Osteoblast (primary cell): ENCODE measurements at places on chromosomes 1 and 21. TPM values are rescaled to one million over a fixed set of nuclear protein-coding genes. Genes with fewer than 3 reads are reported as not detected.

The OR2T2 gene
- not detected in 2 replicates for total RNA-seq

The MYOM3 gene
- total RNA-seq = under 0.01 TPM in 1 of 2 replicates, not detected in the other

The NES gene
- total RNA-seq = 0.36 and 1.5 TPM in 2 replicates

The SMPDL3B gene
- under 0.01 TPM in 1 of 2 replicates, not detected in the other for total RNA-seq

The NBPF10 gene
- 5.1 and 6.2 TPM in 2 replicates for total RNA-seq

The SLC35D1 gene
- total RNA-seq = 13.0 and 13.8 TPM in 2 replicates

The FAM167B gene
- 2.5 and 4.4 TPM in 2 replicates for total RNA-seq

The PROX1 gene
- total RNA-seq = under 0.01 TPM in 2 replicates

The CELA3A gene
- not detected in 2 replicates for total RNA-seq

The NFASC gene
- 28.6 and 36.9 TPM in 2 replicates for total RNA-seq

The BCL2L15 gene
- total RNA-seq = 0.29 and 0.36 TPM in 2 replicates

The RIPK4 gene
- 0.29 and 2.2 TPM in 2 replicates for total RNA-seq

The PPFIA4 gene
- 8.0 and 10.9 TPM in 2 replicates for total RNA-seq

The S100A14 gene
- 0.36 TPM in 1 of 2 replicates, not detected in the other for total RNA-seq
